ENCODE measurements at places on chromosomes 4 and X.

GRCh38 chrX:40418146-40418812, 162.5 kb upstream of the ATP6AP2 start:
- no peak for DNase-seq

GRCh38 chr4:76439491-76439890, 4.5 kb downstream of the SHROOM3 start:
- no peak for DNase-seq

DNA sequence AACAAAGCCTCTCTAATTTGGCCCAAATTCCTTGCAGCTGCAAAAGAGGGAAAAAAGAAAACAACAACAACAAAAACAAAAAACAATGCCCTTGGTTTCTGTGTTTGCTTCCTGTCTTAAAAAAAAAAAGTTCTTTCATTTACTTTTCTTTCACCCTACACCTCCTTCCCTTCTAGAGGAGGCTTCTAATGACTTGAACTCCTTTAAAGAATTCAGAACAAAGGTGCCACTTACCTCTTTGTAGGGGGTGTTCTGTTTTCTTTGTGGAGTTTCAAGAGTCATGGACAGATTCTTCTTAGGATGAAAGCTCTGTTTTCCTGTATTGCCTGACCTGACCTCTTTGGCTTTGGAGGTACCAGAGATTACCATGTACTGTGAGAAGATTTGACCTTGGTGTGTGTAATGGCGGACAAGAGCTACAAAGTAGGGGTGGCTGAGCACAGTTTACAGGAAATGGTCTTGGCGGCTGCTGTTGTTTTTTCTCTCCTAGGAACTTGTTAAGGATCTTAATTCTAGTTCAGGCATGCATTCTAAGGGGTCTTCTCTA, 72.4 kb upstream of the S100G start:
- no peak for DNase-seq

- no peak for DNase-seq
Observed at GRCh38 chr4:88604978-88605678, 12.8 kb downstream of the HERC3 start.

GRCh38 chr4:108917255-108917654, 154.4 kb upstream of the ETNPPL start:
- DNase-seq: no peak

DNA sequence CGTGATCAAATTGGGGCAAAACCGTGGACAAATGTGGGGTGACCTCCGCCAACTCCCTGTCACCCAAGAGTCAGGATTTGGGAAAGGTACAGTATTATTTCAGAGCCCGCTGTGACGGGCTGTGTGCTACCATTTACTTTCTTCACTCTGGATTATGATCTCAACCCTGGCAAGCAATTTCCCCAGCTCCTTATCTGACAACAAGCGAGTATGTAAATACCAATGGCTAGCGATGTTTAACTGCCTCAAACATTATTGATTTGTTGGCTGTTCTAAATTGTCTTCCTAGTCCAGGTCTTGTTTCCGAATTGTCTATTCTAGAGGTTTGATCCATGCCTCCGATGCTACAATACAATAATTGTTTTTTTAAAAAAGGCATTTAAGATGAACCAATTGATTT, 17.7 kb upstream of the PITX2 start:
- DNase-seq: no peak

- DNase-seq: no peak
Observed at GRCh38 chrX:15915959-15916703, 61.5 kb upstream of the AP1S2 start.

DNA sequence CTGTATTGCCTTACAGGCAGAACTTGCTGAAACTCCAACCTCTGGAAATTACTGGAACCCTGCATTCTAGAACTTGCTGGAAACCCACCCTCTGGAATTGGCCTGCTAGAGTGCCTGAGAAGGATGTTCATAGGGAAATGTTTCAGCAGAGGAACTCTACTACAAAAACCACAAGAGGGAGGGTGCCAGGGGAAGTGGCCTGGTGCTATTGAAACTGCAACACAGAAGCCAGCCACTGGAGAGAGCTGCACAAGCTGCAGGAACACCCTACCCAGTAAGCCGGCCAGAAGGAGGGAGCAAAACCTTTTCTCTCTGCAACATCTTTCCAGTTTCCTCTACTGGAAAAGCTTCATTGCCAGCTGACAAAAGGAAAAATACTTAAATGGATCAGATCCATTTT, 2.5 kb upstream of the BRWD3 start:
- no peak for DNase-seq

DNA sequence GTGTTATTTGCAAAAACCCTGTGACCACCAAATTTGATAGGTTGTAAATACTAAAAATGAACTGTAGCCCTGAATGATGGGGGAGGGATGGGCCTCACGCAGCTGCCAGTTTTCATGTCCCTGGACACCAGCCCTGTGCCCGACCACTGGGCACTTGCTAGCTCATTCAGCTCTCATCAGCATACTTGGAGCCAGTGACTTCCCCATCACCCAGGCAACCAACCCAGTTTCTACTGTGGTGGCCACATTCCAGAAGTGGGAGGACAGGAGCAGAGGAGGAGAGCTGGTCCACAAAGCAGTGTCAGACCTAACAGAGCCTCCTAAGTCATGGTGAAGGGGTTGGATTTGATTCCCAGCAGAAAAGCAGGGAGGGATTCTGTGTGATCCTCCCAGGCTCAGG, 128.2 kb downstream of the CPEB2 start:
- DNase-seq: no peak

GRCh38 chr4:107404591-107405300, 315.3 kb downstream of the PAPSS1 start:
- DNase-seq: no peak

DNA sequence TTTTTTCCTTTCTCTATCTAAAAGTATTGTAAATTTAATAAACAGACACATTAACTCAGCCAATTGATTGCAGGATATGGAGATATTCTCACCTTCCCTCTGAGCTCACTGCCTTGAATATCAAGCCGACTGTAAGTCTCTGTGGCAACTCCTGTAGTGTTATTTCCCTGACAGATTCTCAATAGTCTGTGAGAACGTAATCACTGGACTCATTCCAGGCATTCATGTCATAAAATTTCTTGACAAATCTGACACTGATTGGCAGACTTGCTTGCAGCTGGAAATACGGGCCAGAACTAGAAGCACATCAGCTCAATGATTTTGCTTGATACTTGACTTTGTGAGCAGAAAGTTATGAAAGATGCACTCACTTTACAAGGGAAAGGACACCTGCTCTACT, 29.6 kb downstream of the FAM47B start:
- no peak for DNase-seq

DNA sequence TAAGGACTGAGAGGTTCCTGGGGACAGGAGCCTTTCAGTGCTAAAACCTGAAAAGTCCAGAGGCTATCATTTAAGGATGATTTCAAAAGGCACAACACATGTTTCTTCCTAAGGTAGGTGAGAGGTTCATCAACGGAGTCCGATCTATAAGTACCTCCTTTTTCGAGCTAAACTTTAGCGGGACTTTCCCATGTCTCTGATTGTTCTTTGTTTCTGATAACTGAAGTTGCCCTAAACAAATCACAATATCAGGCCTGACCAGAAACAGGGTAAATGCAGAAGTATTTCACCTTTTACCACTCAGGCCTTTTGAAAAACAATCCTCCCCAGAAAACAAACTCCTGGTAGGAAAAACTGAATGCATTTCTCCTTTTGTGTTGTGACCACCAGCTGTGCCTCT, 17.6 kb downstream of the PIR start:
- no peak for DNase-seq

GRCh38 chr4:112942077-112942476, 107.4 kb upstream of the ANK2 start:
- no peak for DNase-seq

- no peak for DNase-seq
Observed at GRCh38 chr4:32393806-32394205, 1673.6 kb downstream of the PCDH7 start.

- DNase-seq: no peak
Observed at GRCh38 chrX:7351926-7352325, 204.0 kb upstream of the PUDP start.

DNA sequence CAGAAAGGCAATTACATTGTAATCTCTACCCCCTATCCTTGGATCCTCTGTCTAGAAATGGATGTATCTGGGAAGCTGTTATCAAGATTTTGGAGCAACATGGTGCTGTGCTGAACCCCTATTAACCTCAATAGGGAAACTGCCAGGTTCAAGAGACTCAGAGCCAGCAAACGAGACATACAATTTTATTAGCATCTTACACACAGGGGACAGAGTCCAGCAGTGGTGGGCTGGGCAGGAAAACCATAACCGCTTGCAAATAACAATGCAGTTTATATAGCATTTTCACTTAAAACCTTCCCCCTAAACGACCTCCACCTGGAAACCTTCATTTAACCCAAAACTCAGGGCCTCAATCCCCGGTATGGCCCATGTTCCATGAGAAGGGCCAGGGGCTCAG, 79.5 kb downstream of the SYTL5 start:
- no peak for DNase-seq

DNA sequence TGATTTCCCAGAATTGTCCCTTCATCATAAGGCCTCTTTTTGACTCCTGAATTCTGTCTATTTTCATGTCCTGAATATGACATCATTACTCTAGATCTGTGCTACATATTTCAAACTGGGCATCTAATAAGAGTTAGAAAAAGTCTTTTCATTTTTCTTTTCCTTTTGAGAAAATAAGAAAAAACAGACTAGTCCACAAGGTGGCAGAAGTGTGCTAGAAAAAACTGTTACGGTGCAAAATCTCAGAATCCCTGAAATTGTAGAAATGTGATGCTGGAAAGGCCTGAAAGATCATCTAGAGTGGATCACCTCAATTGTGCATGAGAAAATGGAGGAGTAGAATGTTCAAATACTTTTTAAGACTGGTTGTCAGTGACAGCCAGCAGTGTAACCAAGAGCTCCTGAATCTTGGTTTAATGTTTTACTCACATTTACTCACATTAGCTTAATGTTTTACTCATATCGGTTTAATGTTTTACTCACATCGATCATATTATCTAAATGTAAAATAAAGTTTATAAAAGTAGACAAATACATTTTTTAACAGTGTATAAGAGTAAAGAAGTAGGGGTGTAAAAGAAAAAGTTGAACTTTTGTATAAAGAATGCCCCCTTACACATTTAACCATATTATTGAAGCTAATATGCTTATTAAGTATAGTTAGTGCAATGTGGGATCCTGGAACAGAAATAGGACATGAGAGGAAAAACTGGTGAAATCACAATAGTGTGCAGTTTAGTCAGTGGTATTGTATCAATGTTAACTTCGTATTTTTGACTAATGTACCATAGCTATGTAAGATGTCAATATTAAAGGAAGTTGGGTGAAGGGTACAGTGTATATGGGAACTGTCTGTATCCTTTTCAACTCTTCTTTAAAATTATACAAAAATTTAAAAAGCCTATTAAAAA, 15.2 kb downstream of the ASB11 start:
- DNase-seq: no peak

DNA sequence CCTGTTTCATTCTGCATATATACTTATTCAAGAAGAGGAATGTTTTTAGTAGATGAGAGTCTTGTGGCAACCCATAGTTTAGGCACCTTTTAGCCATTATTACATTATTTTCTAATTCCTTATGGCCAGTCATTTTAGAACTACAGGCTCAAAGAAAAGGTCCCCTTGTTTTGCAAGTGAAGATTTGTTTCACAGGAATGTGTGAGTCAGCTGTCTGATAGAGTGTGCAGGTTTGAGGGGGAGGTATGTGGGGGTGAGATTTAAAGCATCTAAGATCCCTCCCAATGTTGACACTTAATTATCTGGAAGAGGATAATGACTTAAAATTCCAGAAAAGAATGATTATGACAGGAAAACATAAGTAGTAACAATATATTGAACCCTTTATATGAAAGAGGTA, 495.6 kb downstream of the KCNIP4 start:
- no peak for DNase-seq

GRCh38 chr4:80878218-80878617, 152.3 kb upstream of the BMP3 start:
- DNase-seq: no peak

GRCh38 chr4:165715989-165716388, 157.0 kb upstream of the TLL1 start:
- no peak for DNase-seq

DNA sequence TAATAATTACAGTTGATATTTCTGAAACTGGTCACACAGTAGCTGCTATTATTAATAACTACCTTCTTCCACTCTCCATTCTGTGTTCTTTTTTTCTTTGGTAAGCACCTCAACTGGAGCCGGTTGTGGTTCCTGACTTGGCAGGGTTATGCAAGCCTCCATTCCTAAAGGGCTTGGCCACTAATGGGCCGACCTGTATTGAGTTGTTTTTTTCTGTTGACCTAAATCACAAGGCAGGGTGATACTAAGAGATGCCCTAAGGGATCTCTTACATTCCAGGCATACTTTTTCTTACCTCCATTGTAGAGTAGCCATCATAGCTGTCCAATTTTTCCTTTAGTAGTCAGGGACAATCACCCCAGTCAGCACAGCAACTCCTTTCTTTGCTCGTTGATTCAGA, 1295.8 kb upstream of the ADGRL3 start:
- no peak for DNase-seq

DNA sequence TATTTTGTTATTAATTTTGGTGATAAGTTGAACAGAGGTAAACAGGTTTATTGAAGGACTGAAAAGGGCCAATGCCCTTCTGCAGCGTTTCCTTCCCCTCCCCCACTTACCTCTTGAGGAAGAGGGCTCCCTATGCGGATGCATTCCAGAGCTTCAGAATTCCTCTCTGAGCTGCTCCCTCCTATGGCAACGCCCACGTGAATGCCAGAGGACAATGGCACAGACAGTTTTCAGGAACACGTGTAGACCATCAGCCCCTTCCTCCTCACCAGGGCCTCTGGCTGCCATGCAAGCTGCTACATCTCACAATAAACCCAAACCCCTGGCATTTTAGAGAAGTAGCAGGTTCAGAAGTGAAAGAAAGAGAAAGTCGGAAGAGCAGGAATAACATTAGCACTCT, 127.9 kb downstream of the CHRDL1 start:
- DNase-seq: no peak

DNA sequence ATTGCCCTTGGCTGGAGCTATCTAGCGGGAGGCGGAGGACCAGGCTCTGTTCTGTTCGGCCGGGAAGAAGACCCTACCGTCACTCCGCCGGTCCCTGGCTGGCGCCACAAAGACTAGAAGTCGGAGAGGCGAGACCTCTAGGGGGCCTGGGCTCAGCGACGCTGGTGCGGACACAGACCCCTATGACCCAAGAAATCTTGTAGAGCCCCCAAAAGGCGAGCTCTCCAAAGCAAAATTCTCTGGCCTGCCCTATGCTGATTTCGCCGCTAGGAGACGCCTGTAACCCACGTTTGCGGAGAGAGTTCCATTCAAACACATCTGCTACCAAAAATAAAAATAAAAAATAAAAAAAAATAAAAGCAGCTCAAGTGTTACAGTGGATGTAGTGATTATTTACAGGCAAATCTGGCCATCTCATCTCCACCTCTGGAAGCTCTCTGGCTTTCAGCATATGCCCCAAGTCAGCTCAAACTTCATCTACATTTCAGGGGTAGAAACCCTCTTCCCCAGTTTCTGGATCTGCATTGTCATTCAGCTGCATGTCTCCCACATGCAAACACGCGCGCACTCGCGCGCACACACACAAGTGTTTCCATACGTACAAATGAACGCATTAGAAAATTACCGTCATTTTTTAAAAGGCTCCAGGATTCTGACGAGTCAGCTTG, 2.4 kb upstream of the PCDH10 start:
- DNase-seq: no peak

GRCh38 chr4:178414042-178414441, 971.8 kb upstream of the AGA start:
- no peak for DNase-seq

Measured in CMK (cell line).